ENCODE measurements at places on chromosomes 16 and 17.

GRCh38 chr16:2437032-2437790 is 8.0 kb downstream of the CCNF start:
- no peak for DNase-seq

DNA sequence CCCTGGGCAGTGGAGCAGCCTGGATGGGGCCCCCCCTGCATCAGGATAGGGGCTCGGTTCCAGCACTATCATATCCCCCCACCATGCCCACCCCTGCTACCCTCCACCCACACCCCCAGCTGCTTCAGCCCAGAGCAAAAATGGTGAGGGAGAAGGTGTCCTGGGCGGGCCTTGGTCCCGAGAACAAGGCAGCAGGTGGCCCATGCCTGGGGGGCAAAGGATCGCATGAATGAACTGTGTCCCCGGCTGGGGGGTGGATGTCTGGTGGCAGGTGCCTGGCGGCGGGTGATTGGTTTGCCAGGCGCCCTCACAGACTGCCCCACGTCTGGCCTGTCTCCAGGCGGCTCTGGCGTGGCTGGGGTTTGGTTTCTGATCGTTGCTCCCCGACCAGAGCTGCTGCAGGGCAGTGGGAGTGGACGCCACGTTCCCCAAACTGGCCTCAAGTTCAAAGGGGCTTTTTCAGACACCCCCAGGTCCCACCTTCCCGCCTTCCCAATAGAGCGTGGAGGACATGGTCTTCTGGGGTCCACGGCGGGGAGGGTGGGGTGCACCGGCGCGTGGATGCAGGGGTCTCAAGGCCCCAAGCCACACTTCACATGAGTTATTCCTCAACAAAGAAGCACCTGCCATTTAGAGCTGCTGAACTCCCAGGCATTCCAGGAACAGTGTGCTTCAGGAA is 12.6 kb downstream of the UTS2R start:
- no peak for DNase-seq

DNA sequence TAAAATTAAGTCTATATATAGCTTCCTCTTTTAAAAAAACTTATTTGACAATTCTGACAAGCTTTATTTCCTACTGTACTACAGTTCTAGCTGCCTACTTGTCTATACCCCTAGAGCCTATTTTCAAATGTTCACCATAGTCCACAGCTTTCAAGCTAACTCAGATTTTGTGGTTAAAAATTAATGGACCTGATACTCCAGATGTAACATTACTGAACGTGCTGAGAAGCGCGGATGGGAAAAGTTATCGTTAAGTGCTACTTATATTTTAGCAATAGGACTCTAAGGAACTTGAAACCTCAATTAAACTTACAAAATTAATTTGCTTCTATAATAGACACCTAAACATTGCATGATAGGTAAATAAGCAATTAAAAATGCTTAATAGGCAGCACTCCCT is 31.2 kb downstream of the GNA13 start:
- DNase-seq = no peak

GRCh38 chr16:49578435-49579024 is 204.9 kb downstream of the C16orf78 start:
- DNase-seq = no peak

DNA sequence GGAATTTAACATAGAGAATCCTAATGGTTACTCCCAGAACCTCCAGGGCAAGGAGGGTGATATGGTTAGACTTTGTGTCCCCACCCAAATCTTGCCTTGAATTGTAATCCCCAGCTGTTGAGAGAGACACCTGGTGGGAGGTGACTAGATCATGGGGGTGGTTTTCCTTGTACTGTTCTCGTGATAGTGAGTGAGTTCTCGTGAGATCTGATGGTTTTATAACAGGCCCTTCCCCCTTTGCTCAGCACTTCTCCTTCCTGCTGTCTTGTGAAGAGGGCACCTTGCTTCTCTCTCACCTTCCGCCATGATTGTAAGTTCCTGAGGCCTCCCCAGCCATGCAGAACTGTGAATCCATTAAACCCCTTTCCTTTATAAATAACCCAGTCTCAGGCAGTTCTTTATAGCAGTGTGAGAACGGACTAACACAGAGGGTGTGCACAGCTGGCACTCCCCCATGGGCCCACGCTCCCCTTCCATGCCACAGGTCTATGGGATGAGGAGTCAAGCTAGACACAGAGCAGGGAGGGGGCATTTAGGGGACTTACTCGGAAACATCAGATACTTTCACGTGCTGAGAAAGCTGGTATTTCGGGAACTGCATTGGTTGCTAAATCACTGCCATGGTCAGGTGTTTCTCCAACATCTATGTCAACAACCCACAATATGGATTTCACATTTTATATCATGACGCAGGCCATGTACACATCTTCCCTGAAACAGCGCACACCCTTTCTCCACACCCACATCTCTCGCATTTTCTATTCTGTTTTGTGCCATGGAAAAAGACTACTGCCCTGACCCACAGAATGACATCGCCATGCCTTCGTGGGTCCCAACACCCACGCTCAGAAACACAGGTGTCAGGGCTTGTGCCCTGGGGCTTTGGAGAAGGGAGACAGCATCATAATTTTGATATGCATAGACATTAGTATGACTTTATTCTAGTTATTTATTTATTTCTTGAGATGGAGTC is 199.1 kb upstream of the GSE1 start:
- DNase-seq = no peak

DNA sequence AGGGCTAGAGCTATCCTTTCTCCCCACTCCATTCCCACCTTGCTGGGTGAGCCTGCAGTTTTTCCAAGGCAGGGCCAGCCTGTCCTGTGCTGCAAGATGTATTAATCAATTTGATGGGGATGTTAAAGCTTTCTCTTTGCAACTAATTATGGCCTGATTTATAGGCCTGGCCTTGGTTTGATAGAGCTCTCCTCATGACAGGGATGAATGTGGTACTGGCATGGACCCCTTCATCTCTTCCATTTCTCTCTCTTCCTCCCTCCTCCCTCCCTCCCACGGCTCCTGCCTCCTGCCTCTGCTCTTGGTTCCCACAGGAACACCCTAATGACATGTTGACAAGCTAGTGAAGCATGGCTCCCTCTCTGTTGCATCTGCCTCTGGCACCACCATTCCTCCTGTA is 47.2 kb upstream of the SKAP1 start:
- DNase-seq = no peak
